ENCODE measurements at places on chromosomes 6 and 20.

DNA sequence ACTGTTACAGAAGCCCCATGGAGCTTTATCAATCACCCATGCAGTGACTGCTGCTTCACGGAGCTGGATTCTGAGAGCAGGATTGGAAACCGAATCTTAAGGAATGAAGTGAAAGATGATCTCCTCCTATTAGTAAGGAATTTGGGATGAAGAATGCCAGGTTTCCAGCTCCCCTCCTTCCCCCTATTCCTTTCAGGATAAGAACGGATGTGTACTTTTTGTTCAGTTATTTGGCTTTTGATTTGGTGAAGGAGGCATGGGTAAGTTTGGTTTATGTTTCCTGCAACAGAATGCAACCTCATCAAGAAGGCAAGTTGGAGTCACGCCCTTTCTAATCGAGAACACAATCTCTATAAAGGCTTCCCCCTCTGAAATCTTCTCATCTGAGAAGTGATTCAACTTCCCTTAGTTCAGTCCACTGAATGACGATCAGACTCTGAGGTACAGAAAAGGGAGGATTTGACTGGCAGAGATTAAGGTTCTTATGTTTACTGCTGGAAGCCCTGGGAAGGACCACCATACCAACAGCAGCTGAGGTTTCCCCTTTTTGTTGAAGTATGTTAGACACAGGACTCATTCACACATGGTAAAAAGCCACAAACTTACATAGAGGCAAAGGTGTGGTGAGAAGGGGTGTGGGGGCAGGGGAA, 5.5 kb downstream of the ELMO2 start:
- peak; percentile 21 for DNase-seq

DNA sequence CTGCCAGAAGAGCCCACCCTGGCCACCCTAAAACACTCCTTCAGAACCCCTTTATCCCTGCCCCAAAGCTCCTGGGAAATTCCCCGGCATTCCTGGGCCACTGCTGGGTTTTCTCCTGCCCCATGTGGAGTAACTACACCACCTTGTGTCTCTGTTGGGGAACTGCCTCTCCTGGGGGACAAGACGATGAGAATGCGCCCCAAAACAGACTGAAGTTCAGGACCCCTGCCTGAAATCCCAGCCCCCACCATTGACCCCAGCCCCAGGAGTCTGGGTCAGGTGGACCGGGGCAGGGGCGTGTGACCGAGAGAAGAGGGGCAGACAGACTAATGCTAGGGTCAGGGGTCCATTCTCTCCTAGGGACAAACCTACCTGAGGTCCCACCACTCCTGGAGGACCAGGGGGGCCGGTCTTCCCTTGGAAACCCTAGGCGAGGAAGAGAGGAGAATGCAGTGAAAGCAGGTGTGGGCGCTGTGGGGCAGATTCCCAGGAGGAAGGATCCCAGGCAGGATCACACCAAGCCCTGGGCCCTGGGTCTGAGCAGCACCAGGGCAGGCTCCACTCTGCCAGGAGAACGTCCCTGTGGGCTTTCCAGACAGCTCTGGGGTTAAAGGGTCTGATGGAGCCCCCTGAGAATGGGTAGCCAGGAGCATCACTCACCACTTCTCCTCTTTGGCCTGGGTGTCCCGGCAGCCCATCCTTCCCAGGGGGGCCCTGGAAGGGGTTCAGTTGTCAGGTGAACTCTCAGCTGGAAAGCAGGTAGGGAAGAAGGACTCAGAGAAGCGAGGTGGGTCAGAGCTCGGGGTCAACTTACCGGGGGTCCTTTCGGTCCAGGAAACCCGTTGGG, 19.4 kb downstream of the COL11A2 start:
- no peak for DNase-seq

- no peak for DNase-seq
Measured at GRCh38 chr6:82957868-82958245, 107.8 kb downstream of the UBE3D start.

DNA sequence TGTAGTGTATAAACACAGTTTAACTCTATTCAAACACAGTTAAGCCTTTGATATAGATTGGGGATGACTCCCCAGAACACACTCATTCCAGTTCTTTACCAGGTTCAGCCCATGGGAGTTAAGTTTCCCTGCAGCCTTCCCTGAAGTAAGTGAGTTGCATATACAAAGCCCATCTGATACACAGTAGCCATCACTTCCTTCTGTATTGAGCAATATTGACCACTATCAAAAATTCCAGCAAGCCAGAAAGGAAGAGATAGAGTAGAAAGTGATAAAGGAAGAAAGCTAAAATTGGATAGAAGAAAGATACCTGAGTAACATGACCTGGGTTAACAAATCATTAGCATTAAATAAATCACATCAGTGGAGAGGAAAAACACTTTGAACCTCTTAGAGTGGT, 34.6 kb downstream of the DEFB114 start:
- DNase-seq: no peak

DNA sequence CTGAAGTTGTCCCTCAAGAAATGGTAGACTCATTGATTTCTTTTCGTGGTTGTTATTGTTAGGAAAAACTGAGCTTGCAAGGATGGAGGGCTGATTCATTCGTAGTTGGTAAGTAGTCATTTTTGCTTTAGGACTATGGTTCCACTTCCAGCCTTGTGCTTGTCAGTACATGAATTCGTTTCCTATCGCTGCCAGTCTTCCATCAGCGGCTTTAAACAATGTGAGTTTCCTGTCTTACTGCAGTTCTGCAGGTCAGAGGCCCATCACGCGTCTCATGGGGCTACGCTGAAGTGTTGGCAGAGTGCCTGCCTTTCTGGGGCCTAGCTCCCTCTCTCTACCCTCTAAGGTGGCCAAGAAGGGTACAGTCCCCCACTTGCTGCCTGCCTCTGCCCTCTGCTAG, 11.4 kb upstream of the MDFI start:
- DNase-seq: no peak

DNA sequence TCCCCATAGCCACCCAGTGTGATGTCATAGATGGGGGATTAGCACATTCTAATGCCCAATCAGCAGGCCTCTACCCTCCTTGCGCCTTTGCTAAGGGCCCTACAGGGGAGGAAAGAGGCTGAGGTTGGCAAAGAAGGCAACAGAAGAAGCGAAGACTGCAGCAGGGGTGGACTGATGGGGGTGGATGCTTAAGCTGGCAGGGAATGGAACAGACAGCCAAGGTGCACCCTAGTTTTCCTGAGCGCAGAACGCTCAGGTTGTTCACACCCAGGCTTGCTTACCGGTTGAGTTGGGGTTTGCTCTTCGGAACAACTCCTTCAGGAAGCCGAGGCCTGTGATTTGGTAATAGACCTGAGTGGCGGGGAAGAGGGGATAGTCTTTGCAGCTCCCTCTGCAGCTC, 12.7 kb downstream of the MRPS18A start:
- DNase-seq: no peak

GRCh38 chr6:89611666-89612065, 26.9 kb downstream of the LYRM2 start:
- DNase-seq: peak; percentile 2

GRCh38 chr6:19759117-19759880, 77.9 kb upstream of the ID4 start:
- peak; percentile 30 for DNase-seq

GRCh38 chr6:145155873-145156782, 579.2 kb downstream of the EPM2A start:
- DNase-seq: no peak

DNA sequence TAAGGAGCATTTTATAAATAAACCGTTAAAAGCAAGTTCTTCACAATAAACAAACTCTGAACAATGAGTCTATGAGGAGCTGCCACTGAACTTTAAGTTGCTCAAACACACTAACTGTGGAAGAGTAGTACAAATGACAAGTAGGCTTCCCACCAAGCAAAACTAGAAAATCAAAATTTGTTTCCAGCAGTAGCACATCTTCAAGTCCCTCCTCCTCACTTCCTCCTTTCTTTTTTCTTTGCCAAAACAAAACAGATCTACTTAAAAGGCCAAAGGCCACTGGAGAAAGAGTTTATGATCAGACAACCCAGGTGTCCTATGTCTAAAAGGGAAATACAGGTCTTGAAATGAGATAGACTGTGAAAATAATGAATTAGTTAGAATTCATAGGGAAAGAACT, 17.1 kb upstream of the FAM135A start:
- no peak for DNase-seq

- no peak for DNase-seq
Measured at GRCh38 chr6:117932001-117932400, 24.9 kb downstream of the SLC35F1 start.

- no peak for DNase-seq
Measured at GRCh38 chr6:35094183-35094582, 47.0 kb downstream of the TCP11 start.

GRCh38 chr20:31922181-31922580, 29.7 kb downstream of the PDRG1 start:
- no peak for DNase-seq

- no peak for DNase-seq
Measured at GRCh38 chr6:7088076-7088742, 19.6 kb upstream of the RREB1 start.

DNA sequence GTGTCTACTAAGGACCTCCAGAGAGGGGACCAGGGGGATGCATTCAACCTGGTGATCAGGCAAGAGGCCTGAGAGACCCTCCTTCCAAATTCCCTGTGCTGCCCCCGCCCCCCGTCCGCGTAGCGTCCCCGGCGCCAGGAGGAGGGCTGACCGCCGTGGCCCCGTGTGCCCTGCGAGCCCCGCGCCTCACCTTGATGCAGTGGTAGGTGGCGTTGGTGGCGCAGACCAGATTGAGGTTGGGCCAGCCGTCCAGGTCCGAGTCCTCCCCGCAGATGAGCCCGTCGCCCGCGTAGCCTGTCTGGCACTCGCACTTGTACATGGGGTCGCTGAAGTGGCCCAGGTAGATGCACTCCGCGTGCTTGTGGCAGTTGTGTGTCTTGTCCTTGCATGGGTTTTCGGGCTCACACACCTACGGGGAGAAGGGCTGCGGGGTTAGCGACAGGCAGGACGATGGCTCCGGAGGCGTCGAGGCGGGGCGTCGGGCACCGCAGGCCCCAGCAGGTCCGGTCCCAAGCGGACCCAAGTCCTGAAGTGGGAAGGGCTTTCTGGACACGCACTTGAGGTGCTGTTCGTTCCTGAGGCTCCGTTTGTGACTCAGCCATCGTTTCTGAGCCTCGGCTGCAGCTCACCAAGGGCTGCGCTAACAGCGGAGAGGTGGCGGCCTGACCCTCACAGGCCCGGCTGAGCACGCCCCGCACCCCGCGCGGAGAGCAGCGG, 21.7 kb downstream of the THBS2 start:
- no peak for DNase-seq

- no peak for DNase-seq
Measured at GRCh38 chr6:45548657-45549515, 171.2 kb upstream of the SUPT3H start.

GRCh38 chr20:34639755-34640222, 37.1 kb downstream of the PIGU start:
- DNase-seq: no peak

- DNase-seq: no peak
Measured at GRCh38 chr6:7901780-7902179, 8.8 kb downstream of the TXNDC5 start.

GRCh38 chr20:1467082-1467354, 369 bp upstream of the NSFL1C start:
- no peak for DNase-seq

DNA sequence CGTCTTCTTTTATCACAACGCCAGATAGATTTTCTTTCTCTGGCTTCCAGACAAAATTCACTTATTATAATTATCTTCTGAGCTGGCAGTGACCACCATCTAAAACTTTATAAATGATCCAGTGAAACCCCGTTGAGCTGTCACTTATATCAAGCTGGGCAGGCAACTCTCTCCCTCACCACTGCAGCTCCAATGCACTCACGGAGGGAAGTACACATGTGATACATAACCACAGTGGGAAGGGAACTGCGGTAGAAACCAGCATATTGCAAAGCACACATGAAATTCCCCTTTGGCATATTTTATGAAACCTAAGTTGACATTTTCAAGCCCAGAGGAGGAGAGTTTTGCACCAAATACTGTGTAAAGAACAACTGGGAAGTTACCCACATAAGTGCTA, 536.9 kb downstream of the HACE1 start:
- DNase-seq: no peak

- DNase-seq: no peak
Measured at GRCh38 chr6:7493866-7494265, 47.6 kb upstream of the DSP start.

DNA sequence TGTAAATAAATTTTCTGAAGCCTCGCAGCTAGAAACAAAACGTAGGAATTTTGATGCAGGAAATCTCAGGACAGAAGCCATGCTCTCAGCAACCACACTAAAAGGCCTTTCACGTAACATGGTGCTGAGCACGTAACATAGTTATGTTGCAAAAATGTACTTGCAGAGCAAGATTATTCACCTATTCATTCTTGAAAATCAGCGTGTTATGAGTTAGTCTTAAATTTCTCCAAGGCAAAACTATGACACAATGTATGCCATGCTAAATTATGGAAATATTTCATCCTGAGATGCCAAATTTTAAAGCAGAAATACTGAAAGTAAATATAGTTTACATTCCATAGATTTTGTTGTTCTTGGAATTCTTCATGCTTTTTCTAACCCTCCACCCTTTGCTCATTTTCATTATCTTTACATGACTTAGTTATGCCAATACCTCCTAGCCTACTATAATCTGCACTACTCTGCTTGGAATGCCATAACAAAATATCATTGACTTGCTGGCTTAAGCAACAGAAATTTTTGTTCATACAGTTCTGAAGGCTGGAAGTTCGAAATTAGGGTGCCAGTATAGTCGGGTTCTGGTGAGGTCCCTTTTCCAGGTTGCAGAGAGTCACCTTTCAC, 179.8 kb upstream of the BMP5 start:
- no peak for DNase-seq

DNA sequence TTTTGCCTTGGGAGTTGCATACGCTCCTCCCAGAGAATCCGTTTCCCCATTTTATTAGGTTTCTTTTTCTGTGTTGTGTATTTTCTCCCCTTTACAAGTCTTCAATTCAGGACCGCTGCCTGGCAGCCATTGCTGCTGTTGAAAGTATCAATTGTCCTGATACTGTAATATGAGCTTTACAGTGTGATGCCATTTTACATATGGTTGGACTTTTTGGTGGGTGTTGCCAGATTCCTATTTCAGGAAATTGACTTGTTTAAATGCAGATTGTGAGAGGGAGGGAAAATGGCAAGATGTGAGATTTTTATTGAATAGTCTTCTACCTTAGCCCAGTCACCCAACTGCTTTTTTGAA, 1.2 kb downstream of the PANK2 start:
- DNase-seq: no peak

DNA sequence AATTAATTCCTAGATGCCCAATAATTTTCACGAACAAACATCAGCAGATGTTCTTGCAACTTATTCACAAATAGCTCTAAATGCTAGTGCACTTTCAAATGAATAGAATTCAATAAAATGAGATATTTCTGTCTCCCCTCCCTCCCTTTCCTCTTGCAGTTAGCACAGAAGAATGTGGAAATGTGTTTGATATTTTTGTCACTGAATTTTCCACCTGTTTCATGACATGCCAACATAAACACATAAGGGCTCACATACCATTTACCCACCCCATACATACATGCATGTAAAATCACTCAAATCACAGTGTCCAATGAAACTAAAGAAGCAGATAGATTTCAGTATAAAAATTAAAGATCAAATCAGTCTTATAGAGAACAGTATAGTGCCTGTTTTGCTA, 746.9 kb upstream of the MARCKS start:
- DNase-seq: no peak

GRCh38 chr6:43972179-43972912, 154.9 kb downstream of the MRPL14 start:
- DNase-seq: no peak

- peak; percentile 86 for DNase-seq
Measured at GRCh38 chr6:2714111-2714895, 36.4 kb downstream of the MYLK4 start.

GRCh38 chr20:32920066-32920465, 61.3 kb downstream of the EFCAB8 start:
- no peak for DNase-seq
